NCI-H187 (cell line): ENCODE measurements at places on chromosomes 2 and 18.
A peak's percentile ranks its signal among the peaks of the same experiment; 100 is the strongest.

GRCh38 chr2:236862961-236863728 is 222.5 kb upstream of the COPS8 start:
- DNase-seq = no peak

- no peak for DNase-seq
Observed at GRCh38 chr2:221818616-221819320, 246.7 kb upstream of the EPHA4 start.

- DNase-seq = no peak
Observed at GRCh38 chr18:63971320-63972001, 1.6 kb downstream of the SERPINB8 start.

DNA sequence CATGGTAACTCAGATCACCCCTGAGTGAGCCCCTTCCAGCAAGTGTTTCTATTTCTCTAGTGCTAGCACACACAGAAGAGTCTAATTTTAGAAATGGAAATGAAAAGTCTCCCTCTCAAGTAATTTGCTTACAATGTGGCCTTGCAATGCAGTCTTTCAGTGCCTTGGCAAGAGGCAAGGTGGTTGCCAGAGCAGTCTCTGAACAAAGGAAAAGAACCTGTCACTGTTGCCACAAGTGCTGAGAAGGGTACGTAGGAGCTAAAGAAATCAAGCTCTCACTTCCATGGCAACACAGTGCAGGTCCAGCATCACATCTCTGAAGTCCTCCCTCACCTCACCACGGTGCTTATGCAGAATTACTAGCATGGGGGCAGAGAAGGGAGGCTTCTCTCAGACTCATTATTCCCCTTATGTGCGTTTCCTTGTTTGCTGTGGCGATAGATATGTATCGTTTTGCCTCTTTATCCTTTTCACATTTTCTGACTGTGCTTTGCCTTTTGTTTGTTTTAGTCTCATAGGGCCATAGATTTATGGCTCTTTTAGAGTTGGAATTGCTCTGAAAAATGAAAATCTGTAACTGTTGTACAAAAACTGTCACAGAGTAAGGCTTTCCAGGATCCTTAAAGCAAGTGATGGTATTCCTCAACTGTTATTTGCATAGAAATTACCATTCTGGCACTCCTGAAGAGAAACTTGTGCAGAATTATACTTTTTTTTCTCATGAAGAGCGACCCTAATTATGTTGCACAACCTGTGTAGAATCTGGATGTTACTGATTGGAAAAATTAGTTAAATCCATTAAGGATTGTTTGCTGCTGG is 164.8 kb downstream of the CCDC85A start:
- DNase-seq = no peak

- no peak for DNase-seq
Observed at GRCh38 chr2:96209011-96209728, 543 bp upstream of the STARD7 start.

- DNase-seq = no peak
Observed at GRCh38 chr18:45008694-45009413, 328.2 kb downstream of the SETBP1 start.

DNA sequence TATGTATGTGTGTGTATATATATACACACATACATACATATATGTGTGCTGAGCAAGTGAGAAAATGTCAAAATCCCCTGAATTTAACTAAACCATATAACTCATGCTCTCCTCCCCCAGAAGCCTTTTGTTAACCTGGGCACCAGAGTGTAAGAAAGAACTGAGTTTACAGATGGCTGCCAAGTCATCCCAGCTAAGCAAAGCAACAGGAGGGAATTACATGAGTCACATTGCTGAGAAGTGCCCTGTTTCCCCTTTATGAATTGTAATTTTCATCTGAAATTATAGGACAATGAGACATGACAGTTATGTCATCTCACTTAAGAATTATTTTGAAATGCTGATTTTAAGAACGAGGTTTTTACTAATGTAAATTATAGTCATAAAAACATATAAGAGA is 29.9 kb downstream of the SCN7A start:
- no peak for DNase-seq

DNA sequence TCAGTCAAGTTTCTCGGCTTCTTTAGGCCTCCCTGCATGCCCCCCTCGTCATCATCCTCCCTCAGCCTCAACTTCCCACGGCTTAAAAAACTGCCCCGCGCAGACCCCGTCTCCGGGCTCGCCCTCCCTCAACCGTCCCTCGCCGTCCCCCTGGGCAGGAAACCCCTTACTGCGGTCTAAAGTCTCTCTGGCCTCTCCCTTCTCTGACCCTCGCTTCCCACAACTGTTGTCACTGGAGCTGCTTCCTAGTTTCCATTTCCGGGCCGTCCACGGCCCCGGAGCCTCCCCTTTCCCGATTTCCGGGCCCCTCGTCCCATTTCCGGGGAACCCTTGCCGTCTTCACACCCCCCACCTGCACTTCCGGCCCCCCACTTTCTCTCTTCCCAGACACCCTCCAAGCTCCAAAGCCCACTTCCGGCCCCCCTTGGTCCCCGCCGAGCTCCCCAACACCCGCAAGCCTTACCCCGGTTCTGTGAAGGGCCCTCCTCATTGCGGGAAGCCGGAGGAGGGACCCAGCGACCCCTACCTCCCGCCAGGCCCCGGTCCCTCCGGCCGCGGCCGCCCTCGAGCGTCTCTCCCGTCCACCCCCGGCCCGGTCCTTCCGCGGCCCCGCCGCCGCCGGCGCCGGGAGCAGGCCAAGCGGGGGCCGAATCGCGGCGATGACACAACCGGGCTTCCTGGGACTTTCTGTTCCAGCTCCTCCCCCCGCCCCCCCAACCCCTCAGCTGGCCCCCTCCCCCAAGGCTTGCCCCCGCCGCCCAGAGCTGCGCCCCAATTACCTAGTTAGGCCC is 513 bp downstream of the TRIP12 start:
- peak; percentile 7 for DNase-seq

DNA sequence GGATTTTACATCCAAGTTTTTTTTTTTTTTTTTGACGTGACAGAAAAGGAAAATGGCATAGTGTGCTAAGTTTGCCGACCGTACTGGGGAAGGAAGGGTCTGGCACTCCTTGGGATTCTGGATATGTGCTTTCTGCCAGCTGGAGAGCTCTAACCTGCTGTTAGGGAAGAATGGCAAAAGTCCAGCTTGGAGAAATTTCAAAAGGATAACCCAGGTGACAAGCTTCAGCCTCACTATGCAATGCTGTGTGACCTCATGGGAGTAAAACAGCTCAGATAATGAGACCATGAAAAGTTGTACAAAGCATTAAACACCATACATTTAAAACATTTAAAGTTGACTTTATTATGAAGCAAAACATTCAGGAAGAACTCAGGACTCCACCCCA is 10.3 kb upstream of the GPR45 start:
- no peak for DNase-seq

GRCh38 chr18:22872900-22873537 is 60.1 kb upstream of the RBBP8 start:
- no peak for DNase-seq

DNA sequence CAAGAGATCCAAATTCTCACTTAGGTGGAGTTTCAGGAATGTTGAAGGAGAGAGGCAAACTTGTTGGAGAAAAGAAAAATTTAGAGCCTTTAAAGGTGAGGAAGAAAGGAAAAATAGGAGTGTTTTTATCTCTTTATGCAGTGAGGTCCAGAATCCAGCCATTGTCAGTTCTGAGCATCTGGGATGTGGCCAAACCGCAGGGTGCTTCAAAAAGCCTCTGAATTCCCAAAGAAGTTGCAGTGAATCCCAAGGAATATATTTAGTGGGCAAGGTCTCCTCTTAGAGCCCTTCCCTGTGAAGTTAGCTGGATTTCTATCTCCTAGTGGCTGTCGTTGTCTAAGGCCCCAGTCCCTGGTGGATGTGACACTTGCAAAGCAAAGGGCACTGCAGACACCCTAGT is 51.2 kb downstream of the MTCL1 start:
- DNase-seq = no peak

GRCh38 chr2:20620271-20620681 is 30.6 kb downstream of the HS1BP3 start:
- no peak for DNase-seq

DNA sequence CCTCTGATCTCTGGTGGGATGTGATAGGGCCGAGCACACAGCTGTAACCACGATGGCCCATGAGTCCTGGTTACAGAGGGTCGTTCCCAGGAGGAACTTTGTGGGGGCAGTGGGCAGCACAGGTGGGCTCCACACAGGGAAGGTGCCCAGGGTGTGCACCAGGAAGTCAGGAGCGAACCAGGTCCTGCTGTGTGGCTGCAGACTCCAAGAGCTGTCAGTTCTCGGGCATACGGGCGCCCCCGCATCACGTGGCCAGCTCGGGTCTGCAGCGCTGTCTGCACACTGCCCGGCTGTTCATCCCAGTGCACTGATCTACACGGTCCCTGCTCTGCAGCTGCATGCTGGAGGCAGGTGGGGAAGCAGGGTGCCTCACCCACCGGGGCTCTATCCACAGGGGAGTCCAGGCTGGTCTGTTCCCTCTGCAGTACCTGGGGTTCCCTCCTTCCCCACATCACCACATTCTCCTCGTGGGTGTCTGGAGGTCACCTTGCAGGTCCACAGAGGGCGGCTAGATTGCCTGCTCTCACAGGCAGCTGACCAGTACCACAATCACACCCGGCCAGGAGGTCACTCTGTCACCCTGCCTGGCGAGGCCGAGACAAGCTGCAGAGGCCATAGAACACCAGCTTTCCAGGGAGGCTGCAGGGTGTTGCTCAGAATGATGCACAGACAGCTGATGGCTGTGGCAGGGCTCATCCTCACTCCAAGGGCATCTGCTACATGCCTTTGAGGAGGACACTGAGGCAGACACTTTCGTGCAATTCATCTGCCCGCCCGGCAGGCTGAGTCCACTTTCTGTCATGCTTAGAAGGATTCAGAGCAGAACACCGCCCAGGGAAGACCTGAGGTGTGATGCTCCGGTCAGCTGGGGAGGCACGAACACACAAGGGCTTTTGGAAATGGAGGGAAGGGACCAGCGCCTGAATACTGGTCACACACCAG is 202.7 kb downstream of the EIPR1 start:
- no peak for DNase-seq

DNA sequence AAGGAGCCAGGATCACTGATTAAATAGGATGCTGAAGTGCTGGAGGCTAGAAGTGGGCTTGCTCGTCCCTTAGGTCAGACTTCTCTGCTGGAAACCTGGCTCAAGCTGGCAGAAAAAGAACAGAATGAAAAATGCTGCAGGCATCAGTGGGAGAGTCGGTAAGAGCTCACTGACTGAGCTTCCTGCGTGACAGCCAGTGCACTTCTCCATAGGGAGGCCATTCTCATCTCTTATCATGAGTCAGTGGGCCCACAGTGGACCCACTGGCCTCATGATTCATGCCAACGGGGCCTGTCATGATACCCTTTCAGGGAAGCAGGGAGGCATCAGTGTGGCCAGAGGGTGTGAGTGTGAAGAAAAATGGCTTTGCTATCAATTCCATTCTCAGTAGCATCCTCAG is 498.2 kb downstream of the PTPRM start:
- DNase-seq = no peak

DNA sequence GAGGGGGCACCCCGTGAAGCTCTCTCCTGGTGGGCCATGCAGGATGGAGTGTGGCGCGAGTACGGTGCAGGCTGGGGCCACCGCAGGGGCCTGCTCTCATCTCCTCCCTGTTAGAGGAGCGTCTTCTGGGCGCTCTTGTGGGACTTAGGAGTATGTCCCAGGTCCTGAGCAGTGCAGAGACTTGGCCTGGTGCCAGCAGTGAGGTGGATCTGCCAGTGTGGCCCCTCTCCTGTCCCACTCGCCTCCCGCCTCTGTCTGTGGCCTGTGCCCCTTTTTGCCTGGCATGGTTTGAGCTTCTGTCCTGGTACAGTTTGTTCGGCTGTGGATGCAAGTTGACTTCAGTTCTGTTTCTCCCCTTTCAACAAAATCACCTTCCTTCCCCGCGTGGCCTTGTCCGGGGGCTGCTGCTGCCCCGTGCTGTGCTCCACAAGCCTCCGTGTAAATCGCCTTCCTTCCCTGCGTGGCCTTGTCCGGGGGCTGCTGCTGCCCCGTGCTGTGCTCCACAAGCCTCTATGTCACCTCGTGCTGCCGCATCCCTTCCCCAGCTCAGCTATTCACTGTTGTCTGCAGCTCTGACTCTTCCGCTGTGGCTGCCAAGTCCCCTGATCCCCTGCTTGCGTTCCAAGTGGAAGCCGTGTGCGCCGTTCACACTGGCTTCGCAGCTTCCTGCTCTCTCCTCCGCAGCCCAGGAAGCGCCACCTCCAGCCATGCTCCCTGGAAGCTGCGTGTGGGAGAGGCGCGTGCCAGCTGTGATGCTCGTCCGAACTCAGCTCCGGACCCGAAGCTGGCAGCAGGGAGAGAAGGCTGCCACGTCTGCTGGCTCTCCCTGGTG is 13.7 kb downstream of the LDLRAD4 start:
- no peak for DNase-seq

DNA sequence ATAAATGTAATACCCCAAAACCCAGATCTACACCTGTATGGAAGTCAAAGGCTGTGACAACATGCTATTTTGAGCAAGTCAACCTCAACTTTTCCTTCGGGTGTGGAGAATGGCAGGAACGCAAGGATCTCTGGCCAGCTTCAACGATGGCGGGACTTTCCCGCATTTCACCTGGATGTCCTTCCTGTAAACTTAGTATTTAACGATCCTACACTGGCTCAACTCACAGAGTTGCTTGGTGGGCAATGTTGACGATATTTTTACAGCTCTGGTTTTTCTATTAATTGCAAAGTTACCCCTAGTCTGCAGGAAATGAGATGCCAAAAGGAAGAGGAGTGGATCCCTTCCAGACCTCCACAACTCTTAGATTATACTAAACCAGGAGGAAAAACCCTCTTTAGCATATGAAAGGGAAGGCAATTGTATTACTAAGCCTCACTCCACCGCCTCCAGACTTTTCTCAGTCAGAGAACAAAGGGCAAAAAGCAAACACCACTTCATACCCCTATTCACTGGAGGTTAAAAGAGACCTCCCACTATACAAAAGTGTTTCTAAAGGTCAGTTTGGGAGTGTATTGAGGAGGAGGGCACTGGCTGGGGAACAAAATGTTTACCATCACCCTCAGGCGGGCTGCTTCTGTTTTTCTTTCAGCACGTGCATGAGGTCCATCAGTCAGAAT is 56.5 kb upstream of the ACVR1 start:
- DNase-seq = no peak

DNA sequence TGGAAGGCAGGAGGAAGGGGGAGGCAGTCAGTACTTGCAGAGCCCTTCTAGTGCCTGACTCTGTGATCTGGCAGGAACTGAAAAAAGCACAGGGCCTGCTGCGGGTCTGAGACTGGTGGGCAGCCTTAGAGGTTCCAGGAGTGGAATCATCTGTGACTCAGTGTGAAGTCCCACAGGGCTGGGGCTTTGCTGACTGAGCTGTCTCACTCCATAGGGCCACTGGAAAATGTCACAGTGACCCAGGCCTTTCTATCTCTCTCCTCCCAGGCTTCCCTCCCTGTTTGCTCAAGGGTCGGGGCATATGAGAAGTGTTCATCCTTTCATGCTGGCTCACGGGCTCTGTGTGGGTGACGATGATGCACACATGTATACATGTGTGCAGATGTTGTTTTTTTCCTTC is 47.1 kb upstream of the ZFP36L2 start:
- DNase-seq = no peak

DNA sequence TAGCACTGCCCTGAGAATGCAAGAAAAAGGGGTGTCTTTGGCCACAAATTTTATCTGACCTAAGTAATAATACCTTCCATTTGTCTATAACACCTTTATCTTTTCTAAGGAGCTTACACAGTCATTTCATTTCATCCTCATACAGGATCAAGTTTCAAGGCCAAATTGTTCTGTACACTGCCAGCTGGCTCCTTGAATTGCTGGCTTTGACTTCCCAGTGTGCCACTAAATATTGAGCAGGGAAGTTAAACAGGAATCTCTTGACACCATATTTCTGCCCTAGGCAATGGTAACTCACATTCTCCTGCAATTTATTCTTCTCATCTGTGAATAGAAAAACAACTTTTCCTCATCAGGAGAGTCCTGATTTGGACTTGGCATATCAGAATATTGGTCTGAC is 195.1 kb upstream of the LRP1B start:
- DNase-seq = no peak
